ENCODE measurements at places on chromosomes 1 and 21.
A peak's percentile ranks its signal among the peaks of the same experiment; 100 is the strongest.

DNA sequence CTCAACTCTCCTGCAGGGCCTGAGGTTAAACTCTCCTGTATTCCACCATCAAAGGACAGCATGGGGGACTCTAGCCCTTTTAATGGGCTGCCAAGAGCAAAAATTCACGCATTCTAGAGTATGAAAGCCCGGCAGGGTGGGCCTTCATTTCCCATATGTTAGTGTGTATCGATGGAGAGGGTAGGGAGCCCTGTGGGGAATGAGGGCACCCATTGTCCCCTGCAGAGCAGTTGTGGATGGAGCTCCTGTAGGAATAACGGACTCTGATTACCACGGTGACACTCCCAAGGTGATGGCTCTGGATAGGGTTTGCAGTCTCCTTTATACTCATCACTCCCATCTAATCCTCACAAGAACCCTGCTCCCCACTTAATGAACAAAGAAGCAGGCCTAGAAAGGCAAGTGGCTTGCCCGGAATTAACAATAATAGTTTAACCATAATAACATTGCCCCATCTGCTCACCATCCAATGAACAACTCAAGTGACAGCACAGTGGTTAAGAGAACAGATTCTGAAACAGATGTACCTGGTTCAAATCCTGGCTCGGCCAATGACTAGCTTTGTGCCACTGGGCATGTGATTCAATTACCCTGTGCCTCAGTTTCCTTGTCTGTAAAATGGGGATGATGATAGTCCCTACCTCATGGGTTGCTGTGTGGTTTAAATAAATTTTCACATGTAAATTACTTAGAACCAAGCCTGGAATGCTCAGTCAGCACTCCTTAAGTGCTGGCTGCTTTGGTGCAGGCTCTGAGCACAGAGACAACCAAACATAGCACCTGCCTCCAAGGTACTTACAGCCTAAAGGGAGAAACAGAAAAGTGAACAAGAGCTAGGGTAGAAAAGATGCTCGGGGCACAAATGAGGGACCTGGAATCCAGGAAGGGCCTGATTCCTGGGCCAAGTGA, 29.0 kb downstream of the HIVEP3 start:
- DNase-seq = no peak

DNA sequence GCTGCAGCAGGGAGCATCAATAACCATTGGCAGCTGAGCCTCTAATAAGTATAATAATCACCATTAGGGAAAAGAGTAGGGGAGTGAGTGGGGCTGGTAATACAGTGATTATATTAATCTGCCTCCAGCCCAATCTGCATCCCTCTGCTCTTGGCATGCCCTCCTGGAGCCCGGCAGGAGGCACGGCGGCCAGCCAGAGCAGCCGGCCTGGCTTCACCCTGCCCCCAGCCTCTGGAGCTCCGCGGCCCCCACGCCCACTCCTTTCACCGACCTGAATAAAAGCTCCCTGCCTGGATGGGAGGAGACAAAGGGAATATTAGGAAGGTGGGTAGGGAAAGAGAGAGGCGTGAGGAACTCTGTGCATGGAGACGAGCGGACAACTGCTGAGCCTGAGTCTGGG, 28.3 kb downstream of the OPTC start:
- DNase-seq = no peak

DNA sequence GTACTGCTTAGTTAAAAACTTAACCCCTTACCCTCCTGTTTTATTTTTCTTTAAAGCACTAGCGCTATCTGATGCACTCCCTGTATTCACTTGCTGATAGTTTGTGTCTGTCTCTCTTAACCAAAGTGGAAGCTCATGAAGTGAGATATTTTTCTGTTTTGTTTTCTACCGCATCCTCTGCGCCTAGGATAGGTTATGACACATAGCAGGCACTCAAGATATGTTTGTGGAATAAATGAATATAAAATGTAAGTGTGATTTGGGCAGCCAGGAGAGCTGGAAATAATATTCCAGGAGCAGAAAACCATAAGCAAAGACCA, 49.0 kb upstream of the MRPS6 start:
- DNase-seq = no peak

DNA sequence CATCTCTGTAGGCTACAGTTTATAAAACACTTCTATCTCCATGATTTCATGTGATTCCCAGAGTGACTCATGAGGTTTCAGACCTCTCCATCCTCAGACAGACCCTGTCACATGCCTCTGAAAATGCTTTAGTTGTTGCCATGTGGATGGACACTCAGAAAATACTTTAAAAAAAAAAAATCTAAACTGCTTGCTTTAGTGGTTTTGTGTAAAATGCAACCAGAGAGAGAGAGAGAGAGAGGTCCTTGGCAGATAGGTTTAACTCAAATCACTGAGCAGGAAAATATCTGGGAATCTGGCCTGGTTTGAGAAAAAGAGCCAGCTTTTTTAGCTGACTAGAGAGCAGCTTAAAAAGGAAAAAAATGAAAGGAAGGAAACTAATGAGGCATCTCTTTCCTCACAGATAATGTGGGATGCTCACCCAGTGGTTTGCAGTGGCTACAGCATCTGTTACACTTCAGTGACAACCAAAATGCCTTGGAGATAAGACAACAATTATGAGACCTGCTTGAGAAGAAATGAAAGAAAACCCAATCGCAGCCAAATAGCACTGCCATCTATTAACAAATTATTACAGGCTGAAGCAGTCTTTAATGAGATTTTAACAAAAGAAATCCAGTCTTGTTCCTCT, 54.6 kb upstream of the SYT14 start:
- no peak for DNase-seq

DNA sequence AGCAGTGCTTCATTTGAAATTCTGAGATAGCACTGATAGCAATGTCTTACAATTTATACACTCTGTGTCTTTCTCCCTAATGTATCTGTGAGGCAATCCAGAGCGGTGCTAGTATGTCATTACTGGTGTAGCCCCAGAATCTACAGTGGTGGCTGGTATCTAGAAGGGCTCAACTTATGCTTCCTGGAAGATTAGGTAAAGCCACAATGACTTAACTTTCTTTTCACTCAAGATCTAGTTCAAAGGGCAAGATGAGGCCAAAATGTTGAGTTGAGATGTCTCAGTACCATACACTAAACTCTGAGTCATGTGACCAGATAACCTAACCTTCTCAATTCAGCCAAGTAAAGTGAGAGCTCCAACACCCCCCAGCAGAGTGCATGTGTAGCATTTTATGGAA, 77.5 kb downstream of the PAPPA2 start:
- DNase-seq = no peak

GRCh38 chr1:9732123-9732971, 80.8 kb downstream of the PIK3CD start:
- peak; percentile 61 for DNase-seq

GRCh38 chr21:37829447-37829846, 86.8 kb downstream of the KCNJ6 start:
- no peak for DNase-seq

- no peak for DNase-seq
Observed at GRCh38 chr1:176789571-176790090, 326.7 kb downstream of the PAPPA2 start.

- DNase-seq = no peak
Observed at GRCh38 chr1:76581712-76582111, 285.6 kb upstream of the ST6GALNAC5 start.

GRCh38 chr1:25031966-25032667, 102.0 kb upstream of the RUNX3 start:
- DNase-seq = peak; percentile 82

DNA sequence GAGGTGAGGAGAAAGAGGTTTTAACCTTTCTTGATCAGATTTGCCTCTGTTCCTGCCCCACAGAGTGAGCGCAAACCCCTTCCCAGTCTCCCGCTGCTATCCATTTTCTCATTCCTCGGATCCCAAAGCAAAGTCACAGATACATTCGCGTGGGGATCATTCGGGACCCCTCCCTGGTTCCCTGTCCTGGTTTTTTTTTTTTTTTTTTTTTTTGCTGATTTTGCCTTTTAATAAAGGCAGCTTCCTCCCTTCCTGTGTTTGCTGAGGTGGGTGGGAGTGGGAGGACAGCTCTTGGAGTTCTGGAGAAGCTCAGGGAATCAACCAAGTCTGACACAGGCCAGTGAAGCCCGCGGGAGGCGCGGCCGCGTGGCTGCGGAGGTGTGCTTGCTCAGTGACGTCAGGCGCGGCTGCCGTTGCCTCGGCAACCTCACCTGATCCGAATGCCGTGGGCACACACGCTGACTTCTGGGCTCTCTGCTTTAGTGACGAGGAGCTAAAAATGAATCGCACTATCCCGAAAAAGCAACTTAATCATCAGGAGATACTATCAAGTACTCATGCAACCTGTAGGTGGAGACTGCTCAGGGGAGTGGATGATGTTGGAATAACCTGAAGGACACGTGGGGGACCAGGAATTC, 106.4 kb downstream of the TBX19 start:
- DNase-seq = peak; percentile 80

DNA sequence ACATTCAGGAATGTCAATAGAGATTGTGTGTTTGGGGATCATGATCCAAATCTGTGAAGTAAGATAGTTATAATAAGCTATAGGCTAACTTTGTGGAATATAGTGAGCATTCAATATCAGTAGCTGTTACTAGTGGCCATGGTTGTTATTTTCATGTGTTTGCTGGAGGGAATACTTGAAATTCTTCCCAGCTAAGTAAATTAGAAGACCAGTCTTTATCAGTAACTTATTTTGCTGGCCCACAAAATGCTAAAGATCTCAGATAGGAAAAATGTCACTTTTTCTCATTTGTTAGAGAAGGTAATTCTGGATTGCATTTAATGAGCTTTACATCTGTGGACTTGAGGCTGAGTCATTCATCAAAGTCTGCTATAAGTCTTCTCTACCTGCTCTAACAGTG, 156.1 kb upstream of the LRRC7 start:
- no peak for DNase-seq

- no peak for DNase-seq
Observed at GRCh38 chr1:207497941-207498340, 2.0 kb downstream of the CR1 start.

GRCh38 chr1:183126528-183126927, 59.5 kb upstream of the LAMC2 start:
- DNase-seq = no peak

- no peak for DNase-seq
Observed at GRCh38 chr1:11198851-11199594, 9.9 kb downstream of the ANGPTL7 start.

DNA sequence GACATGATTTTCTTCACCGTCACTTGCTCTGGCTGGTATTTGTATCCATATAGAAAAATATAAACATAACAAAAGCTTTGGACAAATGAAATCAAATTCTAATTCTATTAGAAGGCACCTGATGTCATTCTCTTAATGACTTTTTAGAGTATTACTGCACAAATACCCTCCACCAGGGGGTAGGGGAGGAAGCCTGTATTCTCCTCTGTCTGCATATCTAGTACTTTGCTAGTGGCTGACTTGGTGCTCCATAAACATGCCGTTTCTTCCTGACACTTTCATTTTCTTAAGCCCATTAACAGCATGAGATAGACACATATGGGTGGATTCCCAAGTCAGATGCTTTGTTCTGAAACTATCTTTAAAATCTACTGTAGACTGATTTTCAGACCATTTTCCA, 20.6 kb upstream of the KCNJ15 start:
- no peak for DNase-seq
